Naive thymus-derived CD8-positive, alpha-beta T cell (primary cell): ENCODE measurements at places on chromosomes 11 and 22.

- DNase-seq: no peak
Observed at GRCh38 chr11:129804012-129804411, 11.6 kb upstream of the TMEM45B start.

DNA sequence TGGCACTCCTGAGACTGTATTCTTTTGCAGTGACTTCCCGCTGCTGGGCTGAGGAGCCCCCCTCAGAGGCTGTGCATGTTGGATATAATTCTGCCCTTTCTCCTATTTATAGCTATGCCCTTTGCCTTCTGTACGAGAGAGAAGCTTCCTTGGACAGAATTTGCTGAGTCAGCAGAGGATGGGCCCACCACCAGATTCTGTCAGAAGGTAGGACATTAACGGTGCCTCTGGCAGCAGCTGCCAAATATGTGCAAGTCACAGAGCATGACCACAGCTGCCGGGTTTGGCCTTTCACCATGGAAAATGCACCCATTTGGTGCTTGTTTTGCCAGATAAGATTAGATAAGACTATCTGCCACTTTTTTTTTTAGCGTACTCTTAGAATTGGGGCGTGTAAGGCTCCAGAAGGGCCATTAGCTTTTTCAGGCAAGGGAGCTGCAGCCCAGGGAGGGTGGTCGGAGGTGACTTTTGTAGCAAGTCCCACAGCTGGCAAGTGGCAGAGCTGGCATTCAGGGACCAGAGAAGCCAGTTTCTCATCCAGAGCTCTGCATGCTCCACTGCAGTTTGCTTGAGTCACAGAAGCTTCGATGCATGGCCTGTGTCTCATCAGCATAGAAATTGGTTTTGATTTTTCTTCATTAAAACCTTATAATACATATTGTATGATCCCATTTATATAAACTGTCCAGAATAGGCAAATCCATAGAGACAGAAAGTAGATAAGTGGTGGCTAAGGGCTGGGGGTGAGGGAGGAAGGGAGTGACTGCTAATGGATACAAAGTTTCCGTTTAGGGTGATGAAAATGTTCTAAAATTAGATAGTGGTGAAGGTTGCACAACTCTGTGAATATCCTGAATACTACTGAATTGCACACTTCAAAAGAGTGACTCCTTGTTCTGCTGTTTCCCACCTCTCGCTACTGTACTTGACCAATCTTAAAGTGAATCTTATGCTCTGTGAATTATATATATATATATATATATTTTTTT lies 15.8 kb downstream of the UPB1 start:
- DNase-seq: no peak

GRCh38 chr11:65879617-65880016 lies at the start of gene CTSW:
Gene CTSW (plus strand): TSS chr11:65879837. CDS start chr11:65879855, 18 bp downstream.
- peak; percentile 74 for DNase-seq

- DNase-seq: no peak
Observed at GRCh38 chr22:26830837-26831236, 173.4 kb downstream of the MIAT start.

DNA sequence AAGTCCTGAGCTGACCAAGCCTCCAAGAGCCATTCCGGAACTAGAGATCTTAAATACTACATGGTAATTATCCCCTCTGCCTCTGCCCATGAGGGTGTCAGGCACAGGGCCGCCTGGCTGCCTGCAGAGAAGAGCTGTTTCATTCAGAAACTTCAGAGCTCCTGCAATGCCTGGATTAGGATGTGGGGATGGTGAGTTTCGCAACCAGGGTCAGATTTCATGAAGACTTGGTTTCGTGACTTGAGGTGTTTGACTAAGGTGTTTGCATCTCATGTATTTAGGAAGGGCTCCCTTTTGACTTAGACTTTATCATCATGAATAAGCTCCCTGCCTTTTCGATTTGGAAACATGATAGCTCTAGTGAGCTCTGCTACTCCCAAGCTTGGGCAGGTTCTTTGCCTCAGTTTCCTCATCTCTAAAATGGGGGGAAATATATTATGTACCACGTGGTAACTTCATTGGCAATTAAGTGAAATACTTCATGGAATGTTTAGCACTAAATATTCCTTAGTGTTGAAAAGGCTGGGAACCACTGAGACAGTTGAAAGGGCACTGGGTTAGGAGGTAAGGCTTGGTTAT lies 9.1 kb downstream of the TIMP3 start:
- no peak for DNase-seq

DNA sequence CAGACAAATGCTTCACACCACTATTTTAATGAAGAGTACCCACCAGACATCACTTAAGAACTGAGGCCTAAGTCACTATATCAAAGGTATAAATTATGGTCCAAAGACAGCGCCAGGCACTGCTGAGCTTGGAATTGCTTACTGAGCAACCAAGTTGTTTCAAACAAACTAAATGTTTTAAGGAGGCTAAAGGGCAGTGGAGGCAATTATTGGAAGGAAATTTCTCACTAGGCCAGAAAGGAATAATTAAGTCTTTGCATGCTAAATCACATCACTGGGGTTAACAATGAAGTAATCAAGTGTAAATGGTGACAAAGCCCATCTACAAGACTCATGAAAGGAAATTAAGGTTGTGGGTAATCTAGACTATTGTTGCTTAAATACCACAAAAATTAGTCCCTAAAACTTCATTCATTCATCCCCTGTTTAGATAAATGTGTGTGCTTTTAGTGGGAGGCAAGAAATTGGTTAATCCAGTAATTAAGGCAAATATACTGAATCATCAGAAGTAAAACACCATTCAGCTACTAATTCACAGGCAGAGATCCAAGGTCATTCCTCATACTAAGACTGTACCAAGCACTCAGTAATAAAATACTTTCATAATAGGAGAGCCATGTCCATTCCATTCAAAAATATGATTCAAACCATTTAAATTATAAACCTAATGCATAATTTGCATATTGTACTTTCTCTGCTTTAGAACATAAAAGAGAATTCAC lies 21.2 kb downstream of the LGR4 start:
- DNase-seq: no peak

DNA sequence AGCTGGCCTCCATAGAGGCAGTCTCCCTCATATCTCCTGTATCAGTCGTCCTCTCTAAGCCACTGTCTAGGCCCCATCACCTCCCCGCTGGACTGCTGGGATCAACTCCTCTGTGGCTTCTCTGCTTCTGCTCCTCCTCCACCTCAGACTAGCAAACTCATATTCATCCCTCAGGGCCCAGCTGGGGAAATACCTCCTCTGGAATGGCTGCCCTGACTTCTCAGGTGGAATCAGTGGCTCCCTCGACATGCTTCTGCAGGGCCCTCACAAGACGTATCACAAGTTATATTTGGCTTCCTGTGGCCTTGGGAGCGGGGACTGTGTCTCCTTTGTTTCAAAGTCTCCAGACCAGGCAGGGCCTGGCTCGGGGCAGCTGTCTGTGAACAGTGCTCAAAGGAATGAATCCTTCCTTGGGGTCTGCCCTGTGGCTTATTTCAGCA lies 10.0 kb downstream of the SLC29A2 start:
- no peak for DNase-seq

GRCh38 chr11:8756201-8756600 lies 73.6 kb downstream of the RPL27A start:
- DNase-seq: no peak

DNA sequence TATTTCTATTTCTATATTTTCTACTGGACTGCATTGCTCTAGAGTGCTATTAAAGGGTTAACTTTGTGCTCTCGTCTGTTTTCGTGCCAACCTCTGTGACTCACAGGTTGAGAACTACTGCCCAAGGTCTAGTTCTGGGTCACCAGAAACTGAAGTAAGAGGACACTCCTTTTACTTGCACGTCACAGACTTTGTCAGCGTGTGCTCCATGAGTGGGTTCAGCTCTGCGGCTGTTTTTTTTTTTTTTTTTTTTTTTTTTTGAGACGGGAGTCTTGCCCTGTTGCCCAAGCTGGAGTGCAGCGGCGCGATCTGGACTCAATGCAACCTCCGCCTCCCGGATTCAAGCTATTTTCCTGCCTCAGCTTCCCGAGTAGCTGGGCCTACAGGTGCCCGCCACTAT lies 49.8 kb downstream of the CLMP start:
- DNase-seq: no peak

- no peak for DNase-seq
Observed at GRCh38 chr11:97965849-97966646, 1054.7 kb upstream of the CNTN5 start.

DNA sequence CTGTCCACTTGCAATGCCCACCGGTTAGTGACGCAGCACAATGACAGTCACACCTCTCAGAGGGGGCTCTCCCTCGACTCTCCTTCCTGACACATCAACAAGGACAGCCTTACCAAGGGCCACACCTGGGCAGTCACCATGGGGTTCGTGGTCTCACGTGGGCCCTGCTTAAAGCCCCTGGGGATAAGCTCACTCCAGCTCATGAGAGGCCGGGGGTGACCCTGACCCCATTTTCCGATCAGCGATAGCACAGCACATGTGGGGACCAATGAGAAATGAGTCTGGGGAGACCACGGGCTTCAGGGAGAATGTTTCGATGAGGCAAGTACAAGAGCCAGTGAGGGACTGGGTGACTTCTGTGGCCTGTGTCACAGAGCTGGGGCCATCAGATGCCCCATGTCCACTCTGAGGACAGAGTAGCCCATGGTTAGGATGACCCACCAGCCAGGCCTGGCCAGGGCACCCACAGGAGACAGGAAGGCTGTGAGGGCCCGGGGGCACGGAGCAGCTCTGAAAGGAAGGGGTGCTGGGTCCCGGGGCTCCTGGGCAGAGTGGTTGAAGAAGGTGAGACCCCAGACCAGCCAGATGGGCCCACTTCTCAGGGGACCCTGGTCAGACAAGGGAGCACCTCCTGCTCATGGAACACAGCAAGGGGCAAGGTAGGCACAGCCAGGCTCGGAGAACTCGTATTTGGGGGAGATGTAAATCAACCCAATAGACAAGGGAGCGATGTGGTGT lies 128.8 kb downstream of the MED15 start:
- DNase-seq: no peak

DNA sequence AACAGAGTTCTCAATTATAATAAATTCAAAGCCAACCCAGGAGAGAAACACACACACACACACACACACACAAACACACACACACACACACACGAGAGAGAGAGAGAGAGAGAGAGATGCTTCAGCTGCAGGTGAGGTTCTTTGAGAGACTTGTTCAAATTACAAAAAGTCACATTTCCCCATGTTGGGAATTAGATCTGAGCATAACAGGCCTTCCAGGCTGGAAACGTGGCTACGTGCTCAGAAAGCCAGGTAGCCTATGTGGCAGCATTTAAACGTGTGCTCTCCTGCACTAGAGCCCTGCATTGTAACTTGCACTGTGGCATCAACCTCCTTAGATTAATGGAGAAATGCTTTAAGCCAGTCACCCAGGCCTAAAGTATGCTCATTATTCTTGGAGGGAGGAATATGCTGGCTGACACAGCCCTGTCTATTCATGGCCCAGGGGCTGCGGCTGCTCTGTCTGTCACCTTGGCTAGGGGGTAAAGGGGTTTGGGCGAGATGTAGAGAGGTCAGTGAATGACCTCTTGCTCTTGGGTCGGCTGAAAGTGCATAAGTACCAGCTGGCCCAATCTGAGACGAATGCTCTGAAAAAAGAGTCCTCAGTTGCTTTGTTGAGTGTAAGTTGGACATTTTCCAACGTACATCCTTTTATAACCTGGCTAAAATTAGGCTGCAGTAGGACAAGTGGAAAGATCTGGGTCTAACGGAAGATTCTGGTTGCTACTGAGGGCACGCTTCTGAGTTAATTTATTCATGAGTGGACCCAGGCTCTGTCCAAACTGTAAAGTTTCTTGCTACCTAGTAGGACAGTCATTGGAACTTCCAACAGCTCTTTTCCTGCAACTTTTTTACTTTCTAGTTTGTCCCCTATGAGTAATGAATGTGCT lies 171.1 kb upstream of the SEZ6L start:
- DNase-seq: no peak

DNA sequence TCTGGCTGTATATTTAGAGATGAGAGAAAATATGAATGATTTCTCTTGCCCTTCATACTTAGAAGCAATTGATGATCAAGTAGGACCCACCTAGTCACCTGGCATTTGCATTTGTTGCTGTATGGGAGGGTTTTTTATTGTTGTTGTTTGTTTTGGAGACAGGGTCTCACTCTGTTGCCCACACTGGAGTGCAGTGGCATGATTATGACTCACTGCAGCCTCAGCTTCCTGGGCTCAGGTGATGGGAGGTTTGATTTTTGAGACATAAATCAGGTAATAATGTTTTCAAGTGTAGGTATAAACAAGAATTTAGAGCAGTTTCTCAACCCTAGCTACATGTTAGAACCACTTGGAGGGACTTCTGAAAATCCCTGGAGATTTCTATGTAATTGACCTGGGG lies 63.0 kb downstream of the TNRC6B start:
- DNase-seq: peak; percentile 33

DNA sequence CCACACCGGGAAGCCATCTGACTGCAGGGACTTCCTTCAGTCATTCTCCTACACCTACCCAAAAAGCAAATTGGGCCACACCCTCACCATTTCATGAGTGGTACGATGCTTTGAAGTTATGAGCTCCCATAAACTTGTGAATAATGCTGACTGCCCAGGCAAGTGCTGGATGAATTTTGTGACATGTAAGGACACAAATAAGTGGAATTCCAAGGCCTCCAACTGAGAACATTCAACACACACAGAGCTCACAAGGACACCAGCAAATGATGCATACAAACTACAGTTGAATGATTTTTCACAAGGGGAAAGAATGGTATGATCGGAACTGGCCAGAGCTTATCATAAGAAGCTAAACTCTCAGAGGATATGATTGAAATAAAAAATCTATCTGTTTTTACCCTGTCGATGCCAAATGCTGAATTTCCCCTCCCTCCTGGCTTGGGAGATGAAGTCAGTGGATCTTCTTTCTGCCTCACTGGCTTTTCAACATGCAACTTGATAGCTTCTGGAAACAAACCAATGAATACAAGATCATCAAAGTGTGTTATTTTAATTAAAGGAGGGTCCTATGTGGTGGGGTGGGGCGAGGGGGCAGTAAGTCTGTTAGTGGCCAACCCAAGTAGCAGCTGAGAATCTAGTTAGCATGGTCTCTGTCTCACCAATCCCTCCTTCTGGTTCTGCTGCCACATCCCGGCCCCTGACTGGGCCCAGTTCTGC lies 123.8 kb downstream of the WT1 start:
- DNase-seq: no peak

GRCh38 chr11:29321293-29322132 lies 695.3 kb downstream of the KCNA4 start:
- no peak for DNase-seq

- DNase-seq: no peak
Observed at GRCh38 chr11:121337078-121337477, 44.5 kb downstream of the SC5D start.

GRCh38 chr11:76588455-76589325 lies 81.9 kb downstream of the LRRC32 start:
- DNase-seq: no peak

DNA sequence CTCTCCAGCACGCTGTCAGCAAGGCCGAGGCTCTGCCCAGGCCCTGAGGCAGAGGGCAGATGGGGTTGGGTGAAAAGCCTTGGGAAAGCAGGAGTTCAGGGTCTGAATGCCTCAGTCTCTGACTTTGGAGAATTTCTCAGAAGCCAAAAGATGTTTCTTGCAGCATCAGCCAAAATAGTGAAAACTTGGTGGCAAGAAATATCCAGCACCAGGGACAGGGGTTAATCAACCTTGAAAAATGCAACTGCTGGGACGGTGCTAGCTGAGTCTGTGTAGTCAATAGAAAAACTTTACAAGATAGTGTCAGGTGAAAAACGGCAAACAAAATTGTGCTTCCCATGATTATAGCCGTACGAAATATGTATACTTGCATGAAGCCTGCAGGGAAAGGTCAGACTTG lies 1.4 kb upstream of the ABCC8 start:
- no peak for DNase-seq
